ENCODE measurements at places on chromosomes 4 and X.

DNA sequence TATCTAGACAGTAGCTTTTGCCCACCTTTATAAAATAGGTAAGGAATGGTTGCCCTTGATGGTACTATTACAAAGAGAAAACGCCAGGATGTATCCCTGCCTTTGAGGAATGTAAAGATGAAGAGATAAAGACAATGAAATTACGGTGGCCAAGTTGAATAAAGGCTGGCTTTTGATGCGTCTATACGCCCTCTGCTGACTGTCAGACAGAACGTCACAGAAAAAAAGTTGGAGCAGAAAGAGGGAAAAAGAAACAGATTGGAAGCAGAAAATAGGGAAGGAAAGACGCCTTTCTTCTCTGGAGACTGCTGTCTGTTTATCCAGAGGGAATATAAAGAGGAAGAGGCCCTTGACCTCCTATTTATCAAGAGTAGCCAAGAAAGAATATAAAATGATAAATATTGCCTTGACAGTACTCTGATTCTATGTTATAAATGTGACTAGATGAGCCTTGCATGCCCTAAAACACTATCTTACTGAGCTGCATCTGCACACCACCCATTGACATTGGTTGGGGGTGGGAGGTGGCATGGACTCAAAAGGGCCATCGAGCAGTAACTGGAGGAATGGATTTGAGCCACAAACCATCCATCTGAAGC lies 30.6 kb downstream of the PCDH19 start:
- DNase-seq = no peak

DNA sequence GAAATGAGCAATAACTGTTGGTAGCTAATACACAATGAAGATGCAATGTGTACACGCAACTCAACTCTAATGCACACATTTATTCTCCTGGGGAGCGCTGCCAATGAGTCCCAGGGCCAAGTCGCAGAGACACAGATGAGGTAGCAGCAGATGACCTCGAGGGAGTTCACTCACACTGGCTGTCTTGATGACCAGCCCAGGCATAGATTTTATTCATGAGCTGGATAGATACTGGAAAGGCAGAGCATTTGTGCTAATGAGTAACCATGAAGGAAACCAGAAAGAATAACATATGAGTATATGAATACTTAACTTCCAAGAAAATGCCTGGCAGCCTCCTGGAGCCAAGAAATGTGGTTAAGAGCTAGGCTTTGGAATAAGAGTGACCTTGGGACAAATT lies 42.3 kb downstream of the RASL11B start:
- DNase-seq = peak; percentile 41

DNA sequence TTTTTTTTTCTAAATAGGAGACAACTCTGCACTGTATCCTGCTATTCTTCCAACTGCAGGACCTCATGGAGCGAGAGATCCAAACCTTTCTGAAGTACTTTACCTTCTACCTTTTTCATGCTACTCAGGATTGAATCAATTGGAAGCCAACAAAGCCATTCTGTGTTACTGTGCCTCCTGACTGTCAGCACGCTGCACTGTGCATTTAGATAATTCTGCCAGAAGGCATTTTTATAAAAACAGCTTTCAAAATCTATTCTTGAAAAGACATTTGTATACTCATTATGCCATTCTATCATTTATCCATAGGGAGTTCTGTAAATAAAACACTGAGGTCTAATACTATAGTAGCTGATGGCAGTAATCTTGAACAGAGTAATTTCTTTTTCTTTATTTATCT lies 142.8 kb downstream of the SLIT2 start:
- DNase-seq = no peak

DNA sequence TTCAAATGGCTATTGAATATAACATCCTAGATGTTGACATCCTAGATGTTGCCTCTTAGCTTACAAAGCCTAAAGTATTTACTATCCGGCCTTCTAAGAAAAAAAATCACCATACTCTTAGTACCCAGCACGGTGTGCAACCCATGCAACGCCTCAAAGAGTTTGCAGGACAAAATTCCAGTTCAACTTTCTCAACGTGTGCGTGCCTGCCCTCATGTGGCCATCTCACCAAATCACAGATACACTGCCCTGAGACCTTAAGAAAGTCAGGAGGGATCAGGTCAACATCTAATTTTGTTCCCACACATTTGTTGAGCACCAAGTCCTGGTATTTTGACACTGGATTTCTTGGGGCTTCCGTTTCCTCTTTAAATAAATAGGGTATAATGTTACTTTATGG lies 68.3 kb downstream of the CRMP1 start:
- peak; percentile 5 for DNase-seq

DNA sequence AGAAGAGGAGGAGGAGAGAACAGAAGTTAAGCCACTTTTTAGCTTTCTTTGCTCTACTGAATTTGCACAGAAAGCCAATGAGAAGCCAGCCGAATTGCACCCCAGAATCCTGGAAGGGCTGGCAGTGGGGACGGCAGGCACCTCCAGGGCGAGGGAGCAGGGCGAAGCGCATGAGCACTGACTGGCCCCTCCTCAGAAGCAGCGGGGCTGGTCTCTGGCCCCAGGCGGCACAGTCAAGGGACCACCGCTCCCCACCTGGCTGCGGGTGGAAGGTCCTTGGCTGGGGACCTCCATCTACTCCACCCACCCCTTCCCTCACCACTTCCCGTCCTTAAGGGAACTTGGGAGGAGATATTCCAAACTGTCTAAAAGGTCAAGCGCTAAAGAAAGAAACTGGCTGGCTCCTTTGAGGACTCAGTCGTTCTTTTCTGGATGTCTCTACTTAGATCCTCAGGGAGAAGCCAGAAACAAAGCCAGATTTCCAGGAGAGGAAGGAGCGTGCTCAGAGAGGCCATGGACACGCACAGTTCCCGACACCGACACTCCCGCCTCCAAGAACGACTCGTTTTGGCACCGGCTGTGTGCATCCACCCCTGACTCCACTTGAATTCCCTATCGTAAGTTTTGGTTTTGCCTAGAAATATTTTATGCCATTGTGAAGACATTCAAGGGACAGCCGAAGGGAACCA lies 59.5 kb upstream of the CRMP1 start:
- DNase-seq = no peak

- DNase-seq = no peak
Measured at GRCh38 chr4:73763877-73764276, 23.5 kb downstream of the CXCL8 start.

GRCh38 chr4:148216321-148216720 lies 225.9 kb downstream of the NR3C2 start:
- no peak for DNase-seq

DNA sequence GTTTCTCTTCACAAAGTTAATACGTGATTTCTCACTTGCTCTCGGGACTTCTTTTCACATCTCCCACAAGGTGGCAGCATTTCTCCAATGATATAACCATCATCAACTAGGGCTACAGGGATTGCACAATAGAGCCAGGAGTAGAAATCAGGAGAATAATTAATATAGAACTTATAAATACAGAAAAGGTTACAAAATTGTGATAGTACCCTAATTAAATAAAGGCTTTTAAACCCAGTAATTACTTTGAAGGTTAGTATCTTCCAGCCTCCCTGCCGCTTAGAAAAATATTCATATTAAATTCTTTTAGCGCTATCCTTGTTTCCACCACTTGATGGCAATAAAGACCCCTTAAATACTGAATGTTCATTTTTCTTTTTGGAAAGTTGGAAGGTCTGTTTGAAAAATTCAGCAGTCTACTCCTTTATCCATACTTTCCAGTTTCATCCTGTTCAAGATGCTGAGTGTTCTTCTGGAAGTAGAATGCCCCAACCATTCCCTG lies 65.8 kb downstream of the RASGEF1B start:
- peak; percentile 70 for DNase-seq

All from astrocyte of the cerebellum (primary cell).